Muscle of leg (tissue), 16 donors: ENCODE measurements at places on chromosomes 5 and 9.
A peak's percentile ranks its signal among the peaks of the same experiment; 100 is the strongest.

GRCh38 chr5:167561796-167562195 lies 729.6 kb upstream of the WWC1 start:
- no peak for DNase-seq

- no peak for DNase-seq
Measured at GRCh38 chr5:142222225-142222865, 102.5 kb downstream of the SPRY4 start.

DNA sequence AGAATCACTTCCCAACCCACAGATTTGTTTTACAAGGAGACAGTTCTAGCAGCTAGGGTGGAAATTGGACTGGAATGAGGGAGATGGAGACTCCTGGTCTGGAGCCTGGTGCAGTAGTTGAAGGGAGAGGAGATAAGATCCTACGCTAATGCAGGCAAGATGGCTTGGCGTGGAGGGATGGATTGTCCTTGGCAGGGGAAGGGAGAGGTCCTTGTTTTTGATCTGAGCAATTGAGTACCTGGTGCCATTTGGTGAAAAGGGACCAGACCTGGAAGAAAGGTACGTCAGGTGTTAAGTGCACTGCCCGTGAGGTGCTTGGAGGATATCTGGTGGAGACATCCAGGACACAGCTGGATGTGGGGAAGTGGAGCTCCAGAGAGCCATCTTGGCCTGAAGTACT lies 35.7 kb downstream of the ANGPTL2 start:
- no peak for DNase-seq

- DNase-seq = no peak
Measured at GRCh38 chr5:179150011-179150410, 89.8 kb downstream of the ZNF354C start.

- no peak for DNase-seq
Measured at GRCh38 chr5:68673106-68673822, 420.6 kb upstream of the SLC30A5 start.

GRCh38 chr5:140391312-140391711 lies 10.3 kb upstream of the ANKHD1 start:
- no peak for DNase-seq

DNA sequence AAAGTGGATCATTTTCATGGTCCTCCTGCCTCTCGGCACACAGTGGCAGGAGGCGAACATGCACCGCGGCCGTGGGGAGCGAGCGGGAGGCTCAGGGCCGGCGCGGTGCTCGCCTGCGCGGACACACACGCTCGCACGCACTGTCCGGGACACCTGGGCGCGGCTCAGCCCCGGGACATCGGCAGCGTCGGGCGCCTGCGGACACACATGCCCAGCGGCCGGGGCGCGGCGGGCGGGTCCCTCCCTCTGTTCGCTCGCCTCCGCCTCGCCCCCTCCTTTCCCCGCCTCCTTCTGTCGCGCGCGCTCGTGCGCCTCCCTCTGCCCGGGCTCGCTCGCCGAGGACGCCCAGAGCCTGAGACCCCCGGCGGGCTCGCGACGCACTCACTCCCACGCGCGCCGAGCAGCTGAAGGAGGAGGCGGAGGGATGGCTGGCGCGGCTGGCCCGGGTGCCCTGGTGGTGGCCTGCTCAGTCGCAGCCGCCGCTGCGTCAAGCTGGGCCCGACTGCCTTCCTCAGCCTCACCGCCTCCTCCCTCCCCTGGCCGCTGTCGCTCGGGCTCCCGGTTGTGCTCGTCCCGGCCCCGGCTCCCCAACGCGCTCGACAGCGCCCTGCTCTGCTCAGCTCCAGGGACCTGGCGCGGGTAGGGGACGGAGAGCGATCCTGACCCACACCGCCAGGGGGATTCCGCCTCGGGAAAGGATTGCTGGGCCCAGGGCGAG lies at the start of gene FRMD3:
TSS of gene FRMD3 (minus strand) at position 230 of the 718 bp plus-strand sequence. CDS start at position 60, 170 bp downstream.
- peak; percentile 85 for DNase-seq

DNA sequence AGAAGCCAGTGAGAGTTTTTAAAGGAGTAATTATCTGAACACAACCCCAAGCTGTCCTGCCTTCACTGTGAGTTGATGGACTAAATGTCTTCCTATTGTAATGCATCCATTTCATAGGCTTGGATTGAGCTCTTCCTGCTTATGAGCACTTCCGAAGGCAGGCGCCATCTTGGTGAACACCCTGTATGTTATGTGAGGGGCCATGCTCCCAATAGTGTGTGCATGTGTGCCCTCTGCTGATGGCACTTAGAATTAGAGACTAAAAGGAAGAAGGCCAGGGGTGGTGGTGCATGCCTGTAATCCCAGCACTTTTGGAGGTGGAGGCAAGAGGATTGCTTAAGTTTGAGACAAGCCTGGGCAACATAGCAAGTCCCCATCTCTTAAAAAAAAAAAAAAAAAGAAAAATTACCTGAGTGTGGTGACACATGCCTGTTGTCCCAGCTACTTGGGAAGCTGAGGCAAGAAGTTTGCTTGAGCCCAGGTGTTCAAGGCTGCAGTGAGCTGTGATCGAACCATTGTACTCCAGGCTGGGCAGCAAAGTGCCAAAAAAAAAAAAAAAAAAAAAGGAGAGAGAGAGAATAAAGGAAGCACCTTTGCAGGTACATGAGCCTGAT lies 65.0 kb downstream of the C9orf152 start:
- DNase-seq = no peak

DNA sequence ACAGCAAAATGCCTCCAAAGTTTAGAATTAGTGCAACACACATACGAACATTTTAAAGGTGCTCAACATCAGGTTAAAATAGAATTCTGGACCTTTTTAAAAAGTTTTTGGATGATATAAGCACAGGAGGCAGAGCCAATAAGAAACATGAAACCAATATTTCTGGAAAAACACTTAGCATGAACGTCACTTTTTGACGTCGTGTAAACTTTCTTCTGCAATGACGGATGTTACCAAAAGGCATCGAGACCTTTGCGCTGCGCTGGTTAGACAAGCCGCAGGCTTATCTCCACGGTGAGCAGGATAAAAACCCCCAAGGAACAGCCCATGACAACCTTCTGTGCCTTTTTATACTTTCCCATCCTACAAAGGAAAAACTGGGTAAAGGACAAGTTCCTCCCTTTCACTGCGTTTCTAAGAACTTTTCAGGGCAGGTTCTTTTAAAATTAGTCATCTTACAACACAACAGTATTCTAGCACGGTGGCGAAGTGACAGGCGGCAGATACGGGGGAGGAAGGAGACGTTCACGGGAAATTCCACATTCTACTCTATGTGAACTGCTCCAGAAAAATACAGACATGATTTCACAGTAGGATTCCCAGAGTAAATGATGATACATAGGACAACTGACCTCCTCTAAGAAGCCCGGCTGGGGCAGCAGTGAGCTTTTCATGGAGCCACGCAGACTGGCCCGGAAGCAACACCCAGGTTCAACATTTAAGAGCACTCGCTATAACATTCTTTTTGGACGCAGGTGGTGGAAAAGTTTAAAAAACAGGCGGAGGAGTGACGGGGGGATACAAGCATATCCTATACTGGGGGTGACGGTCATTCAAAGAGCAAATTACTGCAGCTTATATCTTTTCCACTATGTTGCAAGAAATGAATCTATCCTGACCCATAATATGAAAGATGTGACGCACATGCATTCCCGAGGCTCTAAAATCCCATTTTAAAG lies 52.4 kb downstream of the USP20 start:
- peak; percentile 82 for DNase-seq

GRCh38 chr9:14895806-14896205 lies 14.4 kb downstream of the FREM1 start:
- DNase-seq = no peak

DNA sequence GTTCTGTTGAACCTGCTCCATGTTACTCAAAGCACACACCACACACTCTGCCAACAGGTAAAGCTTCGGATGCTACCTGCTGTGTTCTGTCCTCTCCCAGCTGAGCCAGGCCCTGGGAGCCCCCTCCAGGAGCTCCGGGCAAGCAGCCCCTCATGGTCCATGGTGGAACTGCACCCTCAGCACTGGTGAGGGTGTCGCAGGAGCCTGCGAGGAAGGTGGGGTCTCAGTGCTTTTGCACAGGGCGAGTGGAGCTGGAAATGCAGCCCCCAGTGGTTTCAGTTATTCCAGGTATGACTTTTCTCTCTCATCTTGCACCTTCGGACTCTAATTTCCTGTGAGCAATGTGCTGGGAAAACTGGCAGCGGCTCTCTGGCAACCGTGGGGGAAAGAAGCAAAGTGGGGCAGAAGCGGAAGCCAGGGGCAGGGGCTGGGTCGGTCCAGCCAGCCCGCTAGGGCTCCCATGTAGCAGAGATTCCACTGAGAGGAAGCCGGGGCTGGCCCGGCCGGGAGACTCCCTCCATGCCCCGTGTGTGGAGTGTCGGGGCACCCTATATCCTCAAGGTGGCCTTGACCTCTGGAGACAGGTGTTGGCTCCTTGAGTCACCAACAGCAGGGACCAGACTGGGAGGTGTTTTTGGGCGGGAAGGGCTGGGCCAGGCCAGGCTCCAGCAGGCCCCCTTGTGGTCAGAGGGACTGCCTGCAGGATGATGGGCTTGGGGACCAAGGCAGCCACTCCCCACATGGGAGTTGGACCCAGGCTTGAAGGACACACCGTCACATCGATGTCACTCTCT lies 75.6 kb upstream of the PRSS3 start:
- no peak for DNase-seq

GRCh38 chr5:53871050-53871449 lies 310.6 kb downstream of the NDUFS4 start:
- no peak for DNase-seq

DNA sequence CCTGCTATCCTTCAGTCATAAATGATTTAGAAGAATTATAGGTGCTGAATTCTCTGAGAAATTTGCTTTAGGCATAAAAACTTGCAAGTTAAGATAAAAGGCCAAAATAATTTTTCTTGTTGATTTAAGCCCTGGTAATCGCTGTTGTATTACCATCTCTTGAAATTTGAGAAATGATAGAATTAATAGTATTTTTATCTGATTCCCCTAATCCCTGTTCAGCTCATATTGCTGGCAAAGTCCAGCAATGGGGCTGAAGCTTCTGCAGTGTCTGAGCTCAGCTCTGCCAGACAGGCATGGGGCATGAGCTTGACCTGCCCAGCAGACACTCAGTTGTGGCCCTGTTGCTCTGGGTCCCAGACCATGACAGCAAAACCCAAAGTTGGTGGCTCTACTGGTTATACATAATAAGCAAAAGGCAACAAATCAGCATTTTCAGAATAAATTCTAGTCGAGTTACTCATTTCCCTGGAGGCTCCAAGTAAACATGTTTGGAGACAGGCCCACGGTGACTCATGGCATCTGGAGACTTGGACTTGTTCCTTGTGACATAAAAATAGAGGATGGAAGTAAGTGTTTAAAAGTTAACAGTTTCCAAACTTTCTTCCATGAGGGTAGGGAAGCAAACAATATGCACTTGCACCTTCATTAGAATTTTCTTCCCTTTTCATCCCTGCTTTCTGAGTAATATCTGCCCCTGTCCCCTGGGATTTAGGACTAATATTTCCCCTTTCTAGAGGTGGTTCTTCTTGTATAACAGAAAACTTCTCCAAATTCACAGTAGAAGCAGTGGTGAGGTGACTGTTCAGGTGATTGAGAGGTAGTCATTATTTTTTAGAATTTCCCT lies 60.2 kb upstream of the SLC2A8 start:
- peak; percentile 97 for DNase-seq

GRCh38 chr9:3824581-3824980 lies 298.8 kb upstream of the RFX3 start:
- peak; percentile 75 for DNase-seq

GRCh38 chr9:124720429-124721108 lies 50.5 kb downstream of the NR6A1 start:
- no peak for DNase-seq

GRCh38 chr5:143106174-143106573 lies 297.3 kb downstream of the NR3C1 start:
- peak; percentile 81 for DNase-seq

DNA sequence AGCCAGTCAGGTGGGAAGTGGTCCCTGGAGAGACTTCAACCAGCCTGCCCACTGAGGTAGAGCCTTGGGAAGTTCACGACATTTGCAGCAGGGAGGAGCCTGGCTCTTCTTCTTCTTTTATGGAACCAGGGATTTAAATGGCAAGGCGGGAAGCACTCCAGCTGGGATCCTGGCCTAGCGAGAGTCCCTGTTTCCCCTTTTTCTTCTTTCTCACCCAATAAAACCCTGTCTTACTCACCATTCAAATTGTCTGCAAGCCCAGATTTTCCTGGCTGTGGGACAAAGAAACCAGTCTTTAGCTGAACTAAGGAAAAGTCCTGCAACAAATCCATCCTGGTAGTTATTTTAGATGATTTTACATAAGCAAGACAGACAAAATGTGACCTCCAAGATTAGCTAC lies 503.7 kb downstream of the CDH10 start:
- peak; percentile 94 for DNase-seq

DNA sequence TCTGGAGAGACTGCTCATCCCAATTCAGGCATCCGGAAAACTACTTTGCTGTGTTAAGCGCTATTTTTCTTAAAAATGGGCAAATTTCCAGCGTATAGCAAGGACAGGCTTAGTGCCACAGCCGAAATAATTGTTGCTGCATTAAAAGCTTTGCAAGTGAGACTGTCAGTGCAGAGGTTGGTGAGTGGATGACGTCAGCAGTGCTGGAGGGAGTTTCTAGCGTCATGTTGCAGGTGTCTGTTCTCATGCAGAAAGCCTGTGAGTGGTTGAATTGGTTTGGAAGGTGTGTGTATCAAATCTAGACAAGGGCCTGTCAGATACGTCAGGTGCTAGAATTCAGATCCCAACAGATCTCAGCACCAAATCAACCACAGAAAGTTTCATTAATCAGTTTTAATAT lies 204.4 kb downstream of the TRIO start:
- DNase-seq = no peak

- no peak for DNase-seq
Measured at GRCh38 chr9:87167582-87167981, 220.3 kb upstream of the GAS1 start.

- DNase-seq = peak; percentile 31
Measured at GRCh38 chr9:15104826-15105420, 194.7 kb upstream of the FREM1 start.

DNA sequence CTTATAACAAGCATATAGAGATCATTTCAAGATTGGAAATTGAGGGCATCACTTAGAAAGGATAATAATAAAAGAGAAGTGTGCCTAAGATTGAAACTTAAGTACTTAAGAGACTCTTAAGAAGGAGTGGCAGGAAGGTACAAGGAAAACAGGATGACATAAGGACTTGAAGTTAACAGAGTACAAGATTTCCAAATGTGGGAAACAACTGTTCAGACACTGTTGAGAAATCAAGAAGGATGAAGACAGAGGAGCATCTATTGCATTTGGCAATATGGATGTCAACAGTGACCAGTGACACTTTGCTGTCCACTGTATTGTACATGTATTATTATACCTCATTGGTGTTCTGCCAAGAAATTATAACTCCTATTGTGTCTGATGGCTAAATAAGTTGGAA lies 157.8 kb upstream of the PTGER4 start:
- no peak for DNase-seq

- no peak for DNase-seq
Measured at GRCh38 chr5:105057893-105058292, 1495.3 kb upstream of the NUDT12 start.
